Activated CD8-positive, alpha-beta memory T cell treated with anti-CD3 and anti-CD28 coated beads for 1 hour (primary cell): ENCODE measurements at places on chromosomes 4 and X.

DNA sequence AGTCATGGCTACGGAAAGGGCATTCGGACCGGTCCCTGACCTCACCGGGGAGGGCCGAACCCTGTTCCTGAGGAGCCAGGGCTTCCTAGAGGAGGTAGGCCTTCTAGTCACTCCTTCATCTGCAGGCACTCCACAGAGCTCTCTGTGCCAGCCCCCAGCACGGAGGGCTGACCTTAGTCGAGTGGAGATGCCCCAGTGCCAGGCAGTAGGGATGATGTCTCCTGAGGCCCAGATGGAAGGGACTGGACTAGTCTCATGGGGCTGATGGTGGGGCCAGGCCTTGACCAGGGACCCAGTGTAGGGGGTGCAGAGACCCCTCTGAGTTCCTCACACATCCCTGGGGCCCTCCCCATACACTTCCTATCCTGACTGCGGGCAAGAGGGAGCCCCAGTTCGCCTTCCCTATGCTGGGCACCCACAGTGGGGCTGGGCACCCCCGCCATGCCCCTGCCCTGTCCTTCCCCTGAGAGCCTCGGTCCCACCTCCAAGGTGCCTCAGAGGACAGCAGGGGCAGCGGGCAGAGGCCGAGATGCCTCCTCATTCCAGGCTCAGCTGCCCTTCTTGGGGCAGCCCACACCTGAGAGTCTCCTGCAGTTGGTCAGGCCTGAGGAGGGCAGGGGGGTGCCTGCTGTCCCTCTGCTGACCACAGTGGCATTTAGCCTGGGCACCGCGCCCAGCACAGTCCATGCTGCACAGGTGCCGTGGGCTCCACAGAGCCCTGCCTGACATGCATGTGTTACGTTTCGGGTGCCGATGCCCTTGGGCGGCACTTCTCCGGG, 1.4 kb upstream of the MSANTD1 start:
- no peak for DNase-seq

DNA sequence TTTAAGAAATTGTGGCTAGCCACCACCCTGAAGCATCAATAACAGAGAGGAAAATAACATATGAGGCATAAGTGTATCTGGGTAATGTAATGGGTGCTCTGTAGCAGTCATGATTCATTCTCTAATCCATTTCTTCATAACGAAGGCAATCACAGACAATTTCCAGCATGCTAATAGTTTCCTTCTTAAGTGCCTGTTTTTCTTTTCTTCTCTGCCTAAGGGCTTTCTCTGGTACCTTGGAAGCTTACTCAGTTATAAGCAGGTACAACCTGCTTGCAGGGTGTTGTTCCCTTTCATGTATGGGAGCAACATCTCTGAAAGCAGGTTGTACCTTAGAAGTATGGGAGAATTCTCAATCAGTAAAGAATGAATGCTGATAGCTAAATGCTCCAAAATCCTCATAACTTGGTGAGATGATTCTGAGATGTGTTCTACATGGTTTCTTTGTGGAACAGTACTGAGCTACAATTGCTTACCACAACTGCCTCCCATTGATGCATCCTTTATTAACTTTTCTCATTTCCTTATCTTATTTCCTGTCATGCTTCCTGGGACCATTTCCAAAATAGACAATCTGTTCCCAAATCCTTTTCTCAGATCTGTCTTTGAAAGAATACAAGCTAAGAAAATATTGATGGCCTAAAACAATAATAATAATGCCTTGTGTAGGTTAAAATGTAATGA, 247.6 kb downstream of the PAPSS1 start:
- no peak for DNase-seq

DNA sequence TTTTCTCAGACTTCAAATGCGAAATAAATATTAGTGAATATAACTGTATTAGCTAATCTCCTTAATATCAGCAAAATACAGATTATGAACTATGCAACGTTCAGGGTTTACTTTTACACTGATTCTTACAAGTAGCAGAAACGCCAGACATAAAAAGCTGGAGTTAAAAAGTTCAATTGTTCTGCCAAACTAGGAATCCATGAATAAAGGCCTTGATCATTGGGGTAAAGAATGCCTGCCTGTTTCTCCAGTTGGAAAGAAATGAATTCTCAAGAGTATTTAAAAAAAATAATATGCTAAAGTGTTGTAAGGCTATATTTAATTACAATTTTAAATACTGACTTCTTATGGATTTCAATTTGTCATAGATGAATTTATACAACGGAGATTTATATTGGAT, 612.2 kb downstream of the DMD start:
- no peak for DNase-seq

DNA sequence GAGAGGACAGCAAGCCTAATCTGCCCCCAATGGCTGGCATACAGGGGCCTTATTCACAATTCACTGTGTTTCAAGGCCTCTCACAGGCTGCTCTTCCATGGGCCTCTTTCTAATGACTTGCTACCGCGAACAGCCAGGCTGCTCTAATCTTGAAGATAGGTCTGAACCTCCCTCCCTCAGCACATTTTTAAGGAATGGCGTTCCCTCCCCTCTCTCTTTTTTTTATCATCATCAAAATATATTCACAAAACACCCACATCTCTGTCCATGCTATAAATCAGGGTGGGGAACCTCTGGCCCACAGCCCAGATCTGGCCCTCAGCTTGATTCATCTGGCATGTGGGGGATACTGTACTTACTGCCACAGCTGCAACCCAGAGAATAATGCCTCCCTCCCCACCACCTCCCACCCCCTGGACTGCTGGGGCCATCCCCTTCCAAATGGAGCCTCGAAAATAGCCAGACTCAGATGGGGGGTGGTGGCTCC, 76.2 kb upstream of the PLAC1 start:
- DNase-seq = no peak

DNA sequence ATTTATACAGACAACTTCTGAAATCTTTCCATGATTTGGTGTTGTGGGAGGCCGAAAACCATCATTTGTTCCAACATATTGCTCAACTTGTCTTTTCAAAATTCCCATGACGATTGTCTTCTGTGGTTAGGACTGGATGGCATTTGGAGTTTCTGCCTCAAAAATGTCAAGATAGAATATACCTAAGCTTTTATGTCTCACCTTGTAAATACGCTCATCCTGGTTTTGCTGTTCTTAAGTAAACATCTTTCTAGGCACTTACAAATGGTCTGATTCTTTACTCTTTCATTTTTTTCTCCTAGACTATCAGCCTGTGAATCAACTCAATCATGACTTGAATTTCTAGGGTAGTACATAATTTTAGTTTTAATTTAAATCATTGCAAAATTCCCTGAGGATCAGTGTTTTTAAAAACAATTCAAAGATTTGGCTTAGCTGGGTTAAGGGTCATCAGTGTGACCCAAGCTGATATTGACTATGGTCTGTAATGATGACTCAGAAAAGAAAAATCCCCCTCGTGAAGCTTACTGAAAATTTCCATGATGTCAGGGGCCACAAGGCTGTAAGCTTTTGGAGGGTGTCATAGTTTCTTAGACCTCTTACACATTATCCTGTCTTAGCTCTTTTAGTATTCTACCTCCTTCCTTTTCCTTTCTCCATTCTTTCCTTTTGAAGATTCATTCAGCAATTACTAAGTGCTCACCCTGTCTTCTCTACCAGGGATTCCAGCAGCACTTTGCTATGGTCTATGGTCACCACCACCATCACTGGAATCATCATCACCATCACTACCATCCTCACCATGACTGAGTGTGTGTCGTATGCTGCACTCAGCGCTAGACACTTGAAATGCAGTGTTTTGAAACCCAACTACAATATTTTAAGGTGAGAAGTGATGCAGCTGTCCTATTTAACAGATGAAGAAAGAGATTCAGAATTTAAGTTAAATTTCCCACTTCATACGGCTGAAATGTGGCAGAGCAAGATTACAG, 124.4 kb downstream of the CPE start:
- DNase-seq = no peak

DNA sequence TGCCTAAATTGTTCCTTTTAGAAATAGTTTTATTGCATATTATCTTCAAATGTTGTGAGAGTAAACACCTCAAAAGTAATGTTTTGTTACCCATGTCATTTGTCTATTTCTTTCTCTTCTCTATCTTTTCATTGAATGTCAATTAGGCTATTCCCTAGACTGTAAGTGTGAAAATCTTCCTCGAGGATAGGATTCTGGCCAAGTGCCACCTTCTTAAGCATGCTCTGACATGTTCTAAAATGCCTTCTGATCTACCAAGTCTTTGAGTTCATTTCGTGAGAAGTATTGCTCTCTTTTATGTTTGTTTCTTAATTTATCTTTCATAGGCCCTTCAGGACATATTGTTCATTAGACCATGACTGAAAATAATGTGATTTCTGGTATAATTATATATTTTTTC, 44.1 kb upstream of the TLL1 start:
- no peak for DNase-seq

- no peak for DNase-seq
These were observed 25.7 kb downstream of the NKX1-1 start for GRCh38 chr4:1380368-1381151.

- no peak for DNase-seq
These were observed 1166.8 kb downstream of the ADGRL3 start for GRCh38 chr4:62366939-62367338.

- DNase-seq = no peak
These were observed 56.2 kb upstream of the CCDC160 start for GRCh38 chrX:134180601-134181274.

GRCh38 chrX:71669492-71669891, 2.1 kb downstream of the LOC101059915 start:
- DNase-seq = no peak

DNA sequence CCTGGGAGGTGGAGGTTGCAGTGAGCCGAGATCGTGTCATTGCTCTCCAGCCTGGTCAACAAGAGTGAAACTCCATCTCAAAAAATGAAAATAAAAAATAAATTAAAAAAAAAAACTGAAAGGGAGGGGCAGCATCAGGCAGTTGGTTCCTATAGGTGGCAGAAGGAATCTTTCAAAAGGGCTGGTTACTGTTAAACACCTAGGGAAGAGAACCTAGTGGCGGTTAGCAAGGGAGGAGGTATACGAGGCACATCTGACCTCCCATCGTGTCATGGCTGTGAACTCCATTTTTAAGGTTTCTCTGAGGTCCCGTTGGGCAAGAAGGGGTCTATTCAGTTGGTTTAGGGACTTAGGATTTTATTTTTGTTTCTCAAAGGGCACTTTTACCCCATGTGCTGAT, 150.1 kb downstream of the SLC7A11 start:
- DNase-seq = no peak

- DNase-seq = no peak
These were observed 20.3 kb downstream of the PLRG1 start for GRCh38 chr4:154529728-154530519.
